ENCODE measurements at places on chromosomes 6 and 20.

GRCh38 chr6:21426841-21427490, 166.6 kb upstream of the SOX4 start:
- DNase-seq = no peak

DNA sequence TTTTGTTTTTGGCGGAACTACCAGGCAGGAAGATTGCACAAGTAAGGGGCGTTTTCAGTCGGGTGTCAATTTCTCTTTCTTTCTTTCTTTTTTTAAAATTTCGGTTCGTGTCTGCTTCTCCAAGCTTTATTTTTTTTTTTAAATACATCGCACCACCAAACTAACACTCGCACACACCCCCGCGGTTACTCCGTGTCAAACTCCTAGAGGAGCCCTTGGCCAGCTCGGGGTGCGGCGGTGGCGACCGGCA, 338 bp downstream of the UTRN start:
- no peak for DNase-seq

GRCh38 chr20:63090052-63090451, 83.3 kb upstream of the BHLHE23 start:
- no peak for DNase-seq

DNA sequence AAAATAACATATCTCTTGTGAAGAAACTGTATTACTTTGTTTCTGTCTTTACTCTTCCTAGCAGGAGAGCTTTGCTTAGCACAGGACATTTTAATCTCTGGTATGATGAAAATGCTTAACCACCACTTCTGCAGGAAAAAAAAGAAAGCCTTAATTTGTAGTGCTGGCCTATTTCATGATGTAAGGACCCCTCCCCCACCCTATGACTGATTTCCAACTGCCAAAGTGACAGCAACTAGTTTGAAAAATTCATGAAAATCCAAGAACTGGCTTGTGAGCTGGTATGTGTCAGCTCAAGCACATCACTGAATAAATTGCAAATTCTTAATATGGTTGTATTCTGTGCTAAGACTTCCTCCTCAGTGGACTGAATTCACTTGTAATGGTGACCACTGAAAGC, 125.3 kb downstream of the REV3L start:
- DNase-seq = no peak

- no peak for DNase-seq
Measured at GRCh38 chr6:37700620-37700973, 2.9 kb upstream of the MDGA1 start.

DNA sequence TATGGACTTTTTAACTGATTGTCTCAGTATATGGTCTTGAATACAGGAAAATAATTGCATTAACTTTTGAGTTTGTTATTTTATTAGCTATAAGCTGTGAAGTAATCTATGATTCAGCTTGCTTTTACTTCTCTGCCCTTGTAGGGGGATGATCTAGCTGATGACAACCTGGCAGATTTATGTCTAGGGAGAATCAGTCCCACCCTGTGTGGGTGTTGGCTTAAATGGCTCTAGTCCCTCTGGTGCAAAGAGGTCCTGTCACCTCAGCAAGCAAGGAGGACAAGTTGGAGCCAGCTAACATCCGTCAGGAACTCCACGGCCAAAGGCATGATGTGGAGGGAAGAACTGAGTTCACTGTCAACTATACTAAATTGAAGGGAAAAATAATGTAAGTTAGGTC, 495.3 kb downstream of the BMP2 start:
- DNase-seq = no peak

DNA sequence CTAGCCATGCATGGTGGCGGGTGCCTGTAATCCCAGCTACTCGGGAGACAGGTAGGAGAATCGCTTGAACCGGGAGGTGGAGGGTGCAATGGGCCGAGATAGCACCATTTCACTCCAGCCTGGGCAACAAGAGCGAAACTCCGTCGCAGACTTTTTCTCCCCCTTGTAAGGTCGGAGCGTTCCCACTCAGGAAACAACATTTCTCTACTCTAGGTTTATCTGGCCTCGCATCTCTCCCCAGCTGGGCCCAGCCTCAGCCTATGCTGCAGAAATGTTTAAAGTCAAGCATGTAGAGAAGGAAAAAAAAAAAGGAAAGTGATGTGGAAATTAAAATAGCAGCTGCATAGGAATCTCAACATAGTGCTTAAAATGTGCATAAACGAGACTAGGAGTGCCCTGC, 172.3 kb downstream of the TRIM27 start:
- no peak for DNase-seq

DNA sequence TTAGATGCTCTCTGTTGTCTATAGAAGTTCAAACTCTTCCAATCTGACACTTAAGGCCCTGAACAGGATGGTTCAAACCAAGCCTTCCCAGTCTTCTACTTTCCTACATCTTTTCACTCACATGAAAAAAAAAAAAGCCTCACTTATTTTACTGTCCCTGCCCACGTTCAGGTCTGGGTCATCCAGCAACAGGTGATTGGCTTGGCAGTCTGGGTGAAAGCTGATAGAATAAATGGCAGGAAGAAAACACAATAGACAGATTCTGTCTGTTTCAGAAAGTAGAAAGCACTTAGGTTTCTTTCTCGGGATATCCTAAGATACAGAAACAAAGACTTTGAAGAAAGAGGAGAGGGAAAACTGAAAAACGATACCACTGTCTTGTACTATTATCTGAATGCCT, 61.8 kb upstream of the HSF2 start:
- DNase-seq = no peak

GRCh38 chr6:13669476-13669875, 42.2 kb downstream of the RANBP9 start:
- no peak for DNase-seq

DNA sequence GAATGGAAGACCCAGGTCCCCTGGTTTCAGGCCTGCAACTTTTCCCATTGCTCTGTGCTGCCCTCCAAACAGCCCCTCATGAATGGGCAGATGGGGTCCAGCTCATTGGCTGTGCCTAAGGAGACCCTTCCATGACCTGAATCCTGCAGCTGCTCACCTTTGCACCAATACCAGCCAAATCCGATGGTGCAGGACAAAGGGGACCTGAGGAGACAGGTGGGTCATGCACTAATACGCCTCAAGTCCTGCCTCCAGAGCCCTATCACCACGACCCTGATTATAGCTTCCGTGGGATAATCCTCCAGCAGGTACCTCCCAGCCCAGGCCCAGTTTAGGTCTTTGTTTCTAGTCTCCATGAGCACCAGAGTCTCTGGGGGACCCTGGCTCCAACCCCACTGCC, 16.8 kb downstream of the TREM1 start:
- DNase-seq = no peak

GRCh38 chr6:98830146-98830545, 4.2 kb upstream of the POU3F2 start:
- no peak for DNase-seq

- DNase-seq = no peak
Measured at GRCh38 chr6:23329086-23329485, 759.7 kb downstream of the HDGFL1 start.

DNA sequence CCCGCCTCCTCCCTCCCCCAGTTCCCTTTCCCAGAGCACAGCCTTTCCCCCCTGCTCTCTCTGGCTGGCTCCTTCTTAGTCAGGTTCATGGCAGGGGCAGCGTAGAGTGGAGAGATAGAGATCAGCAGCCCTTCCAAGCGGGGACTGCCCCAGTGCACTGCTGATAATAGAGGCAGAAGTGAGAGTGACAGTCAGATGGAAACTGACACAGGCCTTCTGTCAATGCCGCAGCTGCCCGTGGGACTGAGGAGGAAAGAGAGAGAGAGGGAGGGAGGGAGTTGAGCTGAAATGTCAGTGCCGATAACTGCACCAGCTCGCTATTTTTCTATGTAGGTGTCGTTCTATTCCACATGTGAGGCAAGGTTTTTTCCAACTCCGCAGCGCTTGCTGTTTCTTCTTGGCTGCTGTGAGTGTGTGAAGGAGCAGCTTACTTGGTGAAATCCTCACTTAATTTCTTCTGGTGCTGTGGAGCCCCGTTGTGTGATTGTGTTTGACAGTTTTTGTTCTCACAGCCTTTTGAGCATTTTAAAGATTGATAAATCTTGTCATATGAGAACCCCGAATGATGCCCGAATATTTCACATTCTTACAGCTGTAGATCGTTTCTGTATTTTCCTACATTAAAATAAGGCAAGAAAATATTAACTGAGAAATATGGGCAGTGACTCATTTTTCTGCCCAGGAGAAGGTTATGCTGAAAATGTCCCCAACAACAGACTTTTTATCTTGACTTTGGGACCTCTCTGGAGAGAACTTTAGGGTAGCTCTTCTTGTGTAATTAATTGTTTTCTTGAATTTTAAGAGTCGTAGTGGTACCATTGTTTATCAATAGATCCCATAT, 386.4 kb upstream of the MMS22L start:
- no peak for DNase-seq

- DNase-seq = no peak
Measured at GRCh38 chr6:149056777-149057463, 260.6 kb upstream of the TAB2 start.

Data from stimulated activated CD8-positive, alpha-beta memory T cell treated with anti-CD3 and anti-CD28 coated beads, Interleukin-2, amount 100 ng/mL, for 1 hour (primary cell).